ENCODE measurements at places on chromosomes 2 and 18. TPM values are rescaled to one million over a fixed set of nuclear protein-coding genes. Genes with fewer than 3 reads are reported as not detected.

The GAL3ST2 gene
- not detected for total RNA-seq

DNA sequence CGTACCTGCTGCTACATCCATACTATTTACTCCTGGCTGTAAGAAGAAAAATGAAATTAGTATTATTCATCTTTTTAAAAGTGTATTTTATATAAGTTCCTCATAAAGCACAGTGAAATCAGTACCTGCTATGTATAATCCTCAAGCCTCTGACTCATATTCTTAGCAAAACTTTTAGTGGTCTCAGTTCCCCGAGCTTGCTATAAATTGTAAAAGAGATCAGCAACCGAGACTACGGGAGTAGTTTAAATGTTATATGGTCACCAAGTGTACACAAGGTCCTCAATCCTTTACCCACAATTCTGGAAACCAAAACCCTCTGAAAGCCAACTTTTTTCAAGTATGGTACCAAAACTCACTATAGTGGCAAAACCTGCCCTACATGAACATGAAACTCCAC, 24.2 kb downstream of the PRPF40A start:
- H3K4me3 ChIP-seq = no peak overlapping the region
- no peaks in the 10 kb centered on the region for H3K4me1 ChIP-seq
- H3K27ac ChIP-seq = no peak overlapping the region
- no peaks in the 10 kb centered on the region for H3K27me3 ChIP-seq

GRCh38 chr18:74178884-74179283, 30.6 kb downstream of the TIMM21 start:
- no peak overlapping the region for H3K4me3 ChIP-seq
- H3K27me3 ChIP-seq = no peaks in the 10 kb centered on the region
- DNase-seq = no peak
- no peaks in the 10 kb centered on the region for H3K36me3 ChIP-seq

- H3K36me3 ChIP-seq = no peaks in the 10 kb centered on the region
- no peak overlapping the region for H3K4me3 ChIP-seq
- H3K27me3 ChIP-seq = no peaks in the 10 kb centered on the region
Measured at GRCh38 chr2:158024288-158024898, 77.3 kb upstream of the UPP2 start.

GRCh38 chr2:32931945-32932709, 14.6 kb upstream of the LTBP1 start:
- no peak overlapping the region for H3K27ac ChIP-seq
- no peak for DNase-seq
- H3K36me3 ChIP-seq = no peaks in the 10 kb centered on the region
- H3K4me1 ChIP-seq = no peaks in the 10 kb centered on the region
- H3K4me3 ChIP-seq = no peak overlapping the region

- no peak overlapping the region for H3K27ac ChIP-seq
- no peaks in the 10 kb centered on the region for H3K36me3 ChIP-seq
- H3K4me3 ChIP-seq = no peak overlapping the region
- H3K4me1 ChIP-seq = peaks cover 21% of the 10 kb centered on the region
Measured at GRCh38 chr2:218873359-218874194, 7.1 kb upstream of the WNT10A start.

The GPR55 gene
- total RNA-seq = not detected

- no peak overlapping the region for H3K27ac ChIP-seq
- no peak overlapping the region for H3K4me3 ChIP-seq
- H3K36me3 ChIP-seq = no peaks in the 10 kb centered on the region
- DNase-seq = no peak
Measured at GRCh38 chr2:5725794-5726463, 33.7 kb downstream of the SOX11 start.
